ENCODE measurements at places on chromosomes 6 and 20.

DNA sequence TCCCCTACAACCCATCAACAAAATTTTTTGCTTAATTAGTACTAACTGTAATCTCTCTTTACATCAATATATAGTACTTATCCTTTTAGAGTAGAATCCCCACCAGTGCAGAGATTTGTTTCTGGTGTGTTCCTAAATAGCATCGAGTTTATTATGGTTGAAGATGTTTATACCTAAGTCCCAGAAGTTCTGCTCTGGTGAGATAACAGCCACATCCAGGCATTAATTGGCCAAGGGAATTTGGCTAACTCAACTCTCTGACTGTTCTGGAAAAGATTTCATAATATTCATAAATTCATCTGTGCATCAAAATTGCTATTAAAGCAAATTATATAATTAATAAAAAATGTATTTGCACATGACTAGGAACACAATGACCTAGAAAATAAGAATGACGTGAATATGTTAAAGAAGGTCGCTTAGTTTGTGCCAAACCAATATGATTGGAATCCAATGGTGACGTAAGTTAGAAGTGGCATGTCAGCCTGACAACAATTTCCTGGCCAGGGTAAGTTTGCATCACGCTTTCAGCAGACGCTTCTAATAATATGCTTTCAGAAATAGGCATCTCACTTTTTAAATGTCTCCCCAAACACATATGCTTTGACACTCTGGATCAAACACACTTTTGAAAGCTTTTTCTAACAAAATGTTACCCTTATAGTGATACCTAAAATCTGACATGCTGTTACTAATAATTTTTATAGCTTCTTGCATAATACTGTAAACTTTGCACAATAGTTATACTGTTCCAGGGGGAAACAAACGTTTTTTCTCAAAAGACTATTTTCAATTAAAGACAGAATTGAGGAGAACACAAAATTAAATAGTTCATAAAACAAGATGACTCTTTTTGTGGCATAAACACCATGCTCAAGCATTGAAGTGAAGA is 236.7 kb downstream of the TENT5A start:
- DNase-seq, result no peak

GRCh38 chr6:97067045-97067444 is 142.5 kb downstream of the KLHL32 start:
- no peak for DNase-seq

- no peak for DNase-seq
These were observed 371.8 kb downstream of the BTBD3 start for GRCh38 chr20:12289465-12289864.

- DNase-seq, result no peak
These were observed 113.6 kb upstream of the MAN1A1 start for GRCh38 chr6:119463081-119463626.

- no peak for DNase-seq
These were observed 162.3 kb upstream of the TNFAIP3 start for GRCh38 chr6:137704802-137705159.

- DNase-seq, result no peak
These were observed 27.1 kb upstream of the BEND6 start for GRCh38 chr6:56927538-56928453.

DNA sequence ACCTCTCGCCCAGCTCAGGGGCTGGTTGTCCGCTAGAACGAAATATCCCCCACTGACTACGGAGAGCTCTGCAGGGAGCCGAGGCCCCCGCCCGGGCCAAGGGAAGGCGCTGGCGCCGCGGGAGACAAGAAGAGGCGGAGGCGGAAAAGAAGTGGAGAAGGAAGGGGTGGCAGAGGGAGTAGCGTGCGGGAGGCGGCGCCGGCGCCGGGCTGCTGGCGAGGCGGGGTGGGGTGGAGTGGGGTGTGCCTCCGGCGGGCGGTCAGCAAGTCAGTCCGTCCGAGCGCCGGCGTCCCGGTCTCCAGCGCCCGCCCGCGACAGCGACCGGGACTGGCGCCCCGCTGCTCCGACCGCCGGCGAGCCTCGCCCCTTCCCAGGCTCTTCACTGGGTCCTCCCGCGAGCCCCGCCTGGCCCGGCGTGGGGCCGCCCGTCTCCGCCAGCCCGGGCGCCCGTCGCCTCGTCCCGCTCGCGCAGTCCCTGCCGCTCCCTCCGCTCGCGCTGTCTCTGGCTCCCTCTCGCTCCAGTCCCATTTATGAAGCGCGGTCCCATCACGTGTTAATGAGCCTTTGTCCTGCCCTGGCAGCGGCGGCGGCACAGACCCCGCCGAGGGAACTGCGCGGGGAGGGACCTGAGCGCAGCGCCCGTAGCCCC is at the start of gene CNR1:
Gene CNR1, minus strand, starts transcription at position 504 of the 649 bp plus-strand sequence. CDS start 21,073 bp downstream, outside the sequence.
- DNase-seq, result no peak
